ENCODE measurements at places on chromosomes 16 and 17.
A peak's percentile ranks its signal among the peaks of the same experiment; 100 is the strongest.

DNA sequence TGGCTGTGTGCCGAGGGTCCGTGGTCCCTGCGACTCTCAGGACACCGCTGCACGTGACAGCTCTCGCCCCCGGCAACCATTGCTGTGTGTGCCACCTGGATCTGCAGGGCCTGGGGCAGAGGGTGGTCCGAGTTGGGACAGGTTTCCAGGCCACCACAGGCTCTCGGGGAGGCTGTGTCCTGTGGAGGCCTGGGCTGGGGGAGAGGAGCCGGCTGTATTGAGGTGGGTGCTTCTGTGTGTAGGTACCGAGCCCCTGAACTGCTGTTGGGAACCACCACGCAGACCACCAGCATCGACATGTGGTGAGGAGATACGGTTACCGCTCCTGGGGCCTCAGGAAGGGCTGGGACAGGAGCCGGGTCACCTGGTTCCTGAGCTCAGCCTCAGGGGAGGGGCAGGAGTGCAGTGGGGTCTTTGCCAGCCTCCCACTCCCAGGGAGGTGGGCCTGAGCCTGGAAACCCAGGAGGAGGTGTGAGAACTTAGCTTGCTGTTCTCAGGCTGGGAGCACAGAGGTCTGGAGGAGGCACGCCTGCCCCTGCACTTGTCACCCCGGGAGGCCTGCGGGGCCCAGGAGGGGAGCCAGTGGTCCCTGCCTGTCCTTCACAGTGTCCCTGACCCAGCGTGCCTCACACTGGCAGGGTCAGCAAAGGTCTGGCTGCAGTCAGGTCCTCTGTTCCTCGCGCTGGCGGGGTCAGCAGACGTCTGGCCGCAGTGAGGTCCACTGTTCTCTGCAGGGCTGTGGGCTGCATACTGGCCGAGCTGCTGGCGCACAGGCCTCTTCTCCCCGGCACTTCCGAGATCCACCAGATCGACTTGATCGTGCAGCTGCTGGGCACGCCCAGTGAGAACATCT, 7.3 kb downstream of the SPATA2L start:
- peak; percentile 6 for DNase-seq

DNA sequence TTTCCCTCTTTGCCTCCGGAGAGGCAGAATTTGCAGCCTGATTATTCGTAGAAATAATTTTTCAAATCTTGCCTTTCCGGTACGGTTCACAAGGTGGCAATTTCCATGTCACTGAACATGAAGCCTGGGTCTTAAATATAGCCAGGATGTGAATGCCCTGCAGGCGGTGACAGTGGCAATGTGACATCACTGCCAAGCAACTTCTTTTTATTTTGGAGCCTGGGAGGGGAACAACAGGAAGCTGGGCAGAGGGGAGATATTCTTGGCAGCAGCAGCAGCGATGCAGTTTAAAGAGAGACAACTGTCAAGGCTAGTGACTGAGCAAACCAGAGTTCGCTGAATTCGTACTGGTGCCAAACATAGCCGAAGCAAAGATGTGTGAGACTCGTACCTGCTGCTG, 171.1 kb downstream of the SNX29 start:
- peak; percentile 11 for DNase-seq

- DNase-seq = no peak
Observed at GRCh38 chr16:28172336-28172735, 39.4 kb downstream of the XPO6 start.

DNA sequence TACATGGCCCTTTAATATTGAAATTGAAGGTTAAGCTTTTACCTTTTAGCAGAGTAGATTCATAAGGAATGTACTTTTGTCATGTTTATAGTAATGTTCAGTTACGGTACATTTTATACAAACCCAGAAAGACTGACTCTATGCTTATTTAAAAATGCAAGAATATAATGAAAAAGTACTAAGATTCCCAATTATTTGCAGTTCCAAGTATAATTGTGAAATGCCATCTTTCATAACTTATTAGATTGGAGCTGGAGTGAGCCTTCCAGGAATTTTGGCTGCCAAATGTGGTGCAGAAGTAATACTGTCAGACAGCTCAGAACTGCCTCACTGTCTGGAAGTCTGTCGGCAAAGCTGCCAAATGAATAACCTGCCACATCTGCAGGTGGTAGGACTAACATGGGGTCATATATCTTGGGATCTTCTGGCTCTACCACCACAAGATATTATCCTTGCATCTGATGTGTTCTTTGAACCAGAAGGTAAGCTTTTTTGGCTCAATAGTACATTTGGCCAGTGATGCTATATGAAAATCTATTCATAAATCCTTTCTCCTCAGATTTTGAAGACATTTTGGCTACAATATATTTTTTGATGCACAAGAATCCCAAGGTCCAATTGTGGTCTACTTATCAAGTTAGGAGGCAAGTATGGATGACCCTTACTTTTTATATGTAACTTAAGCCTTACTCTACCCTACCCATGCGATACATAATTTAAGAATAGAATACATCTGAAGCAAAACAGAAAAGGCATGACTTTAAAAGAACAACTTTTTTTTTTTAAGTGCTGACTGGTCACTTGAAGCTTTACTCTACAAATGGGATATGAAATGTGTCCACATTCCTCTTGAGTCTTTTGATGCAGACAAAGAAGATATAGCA, 4.2 kb downstream of the SRSF2 start:
- no peak for DNase-seq

- DNase-seq = no peak
Observed at GRCh38 chr16:86020971-86021370, 122.0 kb downstream of the IRF8 start.

DNA sequence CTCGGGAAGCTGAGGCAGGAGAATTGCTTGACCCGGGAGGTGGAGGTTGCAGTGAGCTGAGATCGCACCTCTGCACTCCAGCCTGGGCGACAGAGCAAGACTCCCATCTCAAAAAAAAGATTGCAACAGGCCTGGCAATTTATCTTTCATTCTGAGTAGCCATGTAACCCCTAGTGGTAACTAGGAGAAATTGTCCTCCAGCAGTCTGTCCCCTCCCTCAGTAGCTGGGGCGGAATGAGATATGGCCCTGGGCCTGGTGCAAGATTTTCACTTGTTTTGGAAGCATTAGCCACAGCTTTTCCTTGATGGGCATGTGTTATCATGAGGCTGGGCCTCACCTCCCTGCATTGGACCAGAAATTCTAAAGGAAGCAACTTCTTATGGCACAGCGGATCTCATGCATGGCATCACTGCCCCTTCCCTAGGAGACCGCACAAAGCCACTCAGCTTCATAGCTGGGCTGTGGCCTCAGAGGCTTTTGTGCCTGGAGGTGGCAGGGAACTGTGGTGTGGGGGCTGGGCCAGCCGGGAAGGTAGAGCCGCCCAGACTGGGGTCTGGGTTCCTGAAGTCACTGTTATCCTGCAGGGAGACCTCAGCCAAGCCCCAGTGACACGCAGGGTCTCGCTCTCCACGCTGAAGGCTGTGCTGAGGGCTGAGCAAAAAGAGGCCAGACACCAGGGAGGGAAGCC, 13.4 kb downstream of the NATD1 start:
- no peak for DNase-seq

DNA sequence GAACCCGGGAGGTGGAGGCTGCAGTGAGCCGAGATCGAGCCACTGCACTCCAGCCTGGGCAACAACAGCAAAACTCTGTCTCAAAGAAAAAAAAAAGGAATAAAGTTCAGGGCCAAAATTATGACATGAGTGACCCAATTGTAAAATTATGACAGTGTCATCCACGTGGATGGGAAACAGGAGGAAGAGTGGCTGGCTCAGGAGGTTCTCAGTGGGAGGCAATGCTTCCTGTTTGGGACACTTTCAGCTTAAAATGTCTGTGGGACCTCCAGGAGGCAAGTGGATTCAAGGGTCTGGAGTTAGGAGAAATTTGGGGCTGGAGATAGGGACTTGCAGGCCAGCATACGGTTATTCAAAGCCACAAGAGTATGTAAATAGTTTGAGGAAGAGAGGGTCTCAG, 8.0 kb upstream of the STX4 start:
- DNase-seq = no peak

GRCh38 chr17:50560185-50560824, at the start of gene CACNA1G:
Gene CACNA1G (plus strand): TSS chr17:50560715. CDS start chr17:50561460, 745 bp downstream.
- DNase-seq = peak; percentile 93

GRCh38 chr16:4194661-4195060, 47.2 kb downstream of the SRL start:
- no peak for DNase-seq

GRCh38 chr16:24075931-24076716, 180.0 kb upstream of the CACNG3 start:
- peak; percentile 51 for DNase-seq

GRCh38 chr17:62671553-62671952, 44.1 kb downstream of the MRC2 start:
- DNase-seq = no peak

- DNase-seq = no peak
Observed at GRCh38 chr17:49515196-49515770, 20.2 kb downstream of the NGFR start.

DNA sequence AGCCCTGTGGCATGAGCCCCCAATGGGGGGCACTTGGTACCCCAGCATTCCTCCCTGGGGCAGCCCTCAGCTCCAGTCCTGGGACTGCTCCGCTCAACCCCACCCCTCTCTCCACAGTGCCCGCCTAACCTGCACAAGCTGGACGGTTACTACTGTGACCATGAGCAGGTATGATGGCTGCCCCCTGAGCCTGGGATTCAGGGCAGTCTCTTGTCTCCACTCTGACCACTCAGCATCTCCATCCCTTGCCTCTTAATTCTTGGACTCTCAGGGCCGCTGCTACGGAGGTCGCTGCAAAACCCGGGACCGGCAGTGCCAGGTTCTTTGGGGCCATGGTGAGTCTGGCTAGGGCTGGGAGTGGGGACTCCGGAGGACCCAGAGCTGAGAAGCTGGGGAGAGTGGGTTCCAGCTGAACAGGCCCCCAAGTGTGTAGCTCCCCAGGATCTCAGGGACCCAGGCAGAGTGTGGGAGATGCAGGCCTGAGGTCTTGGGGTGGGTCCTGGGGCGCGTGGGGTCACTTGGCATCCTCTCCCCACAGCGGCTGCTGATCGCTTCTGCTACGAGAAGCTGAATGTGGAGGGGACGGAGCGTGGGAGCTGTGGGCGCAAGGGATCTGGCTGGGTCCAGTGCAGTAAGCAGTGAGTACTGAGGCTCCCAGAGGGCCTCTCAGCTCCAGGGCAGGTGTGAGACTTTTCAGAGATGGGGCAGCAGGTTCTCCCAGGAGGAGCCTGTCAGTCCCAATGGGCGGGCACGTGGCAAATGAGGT, 18.0 kb downstream of the ADAM11 start:
- no peak for DNase-seq

DNA sequence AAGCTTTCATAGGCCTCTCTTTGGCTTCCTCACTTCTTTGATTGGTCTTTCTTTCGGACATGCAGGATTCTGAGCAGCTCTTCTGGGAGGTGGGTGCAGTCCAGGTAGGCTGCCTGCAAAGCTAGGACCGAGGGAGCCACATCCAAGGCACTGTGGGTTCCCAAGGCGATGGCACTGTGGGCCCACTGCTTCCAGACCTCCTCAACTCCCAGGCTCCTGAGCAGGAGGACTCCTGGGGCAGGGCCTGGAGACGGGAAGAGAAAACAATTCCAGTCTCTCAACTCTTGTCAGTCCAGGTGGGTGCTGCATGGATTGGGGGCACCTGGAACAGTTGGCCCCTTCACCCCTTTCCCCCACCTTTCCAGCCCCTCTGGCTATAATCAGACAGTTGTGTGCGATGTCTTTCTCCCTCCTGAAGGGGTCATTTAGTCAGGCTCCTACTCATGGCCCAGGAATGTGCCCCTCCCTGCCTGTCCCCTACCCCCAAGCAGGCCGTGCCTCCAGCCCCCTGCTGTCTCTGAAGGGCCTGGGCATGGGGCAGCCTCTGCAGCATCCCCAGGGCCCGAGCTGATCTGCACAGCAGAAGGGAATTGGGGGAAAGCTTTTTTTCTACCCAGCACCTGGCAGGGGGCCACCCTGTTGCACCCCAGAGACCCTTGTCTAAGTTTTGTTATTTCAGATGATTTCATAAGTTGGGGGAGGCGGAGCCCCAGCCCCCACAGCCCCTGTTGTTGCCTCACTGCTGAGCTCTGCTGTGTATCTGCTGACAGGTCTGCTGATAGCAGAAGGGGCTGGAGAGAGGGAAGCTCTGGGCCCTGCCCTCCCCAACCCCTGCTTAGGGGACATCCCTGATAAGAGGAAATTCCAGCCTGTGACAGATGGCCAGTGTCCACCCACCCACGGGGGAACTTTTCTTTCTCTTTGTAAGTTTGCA, 330.3 kb downstream of the SEC14L1 start:
- DNase-seq = no peak

- DNase-seq = no peak
Observed at GRCh38 chr16:55275167-55275566, 48.8 kb upstream of the IRX6 start.

- no peak for DNase-seq
Observed at GRCh38 chr17:34556931-34557330, 22.5 kb upstream of the TMEM132E start.

DNA sequence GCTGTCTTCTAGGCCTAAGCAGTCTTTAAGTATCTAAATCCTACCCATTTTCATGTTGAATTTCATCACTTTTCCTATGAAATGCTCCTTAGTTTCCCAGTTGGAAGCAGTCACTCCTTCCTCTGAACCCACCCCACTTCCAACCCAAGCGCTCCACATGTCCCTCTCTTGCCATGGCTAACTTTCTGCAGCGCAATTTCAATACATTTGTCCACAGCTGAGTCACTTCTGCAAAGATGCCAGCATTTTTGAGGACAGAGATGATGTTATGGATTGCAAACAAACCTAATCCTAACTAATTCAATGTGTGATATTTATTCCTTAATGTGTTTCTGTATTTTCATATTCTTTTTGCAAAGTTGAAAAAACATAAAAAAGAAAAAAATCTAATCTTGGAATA, 71.7 kb downstream of the HLF start:
- no peak for DNase-seq

DNA sequence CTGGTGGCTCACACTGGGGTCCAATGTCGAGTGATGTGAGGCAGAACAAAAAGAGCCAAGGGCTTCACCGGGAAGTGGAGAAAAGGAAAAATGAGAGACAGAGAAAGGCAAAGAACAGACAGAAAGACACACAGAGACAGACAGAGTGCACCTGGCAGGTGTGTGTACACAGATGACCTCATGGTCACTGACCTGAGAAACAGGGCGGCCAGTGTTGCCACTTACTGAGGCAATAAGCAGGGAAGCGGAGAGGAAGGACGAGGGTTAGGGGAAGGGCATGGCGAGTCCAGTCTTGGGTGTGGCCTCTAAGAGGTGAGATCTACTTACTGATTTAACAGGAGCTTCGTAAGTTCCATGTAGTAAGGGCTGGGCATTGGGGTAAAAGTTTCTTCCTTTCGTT, 7.5 kb downstream of the GINS2 start:
- no peak for DNase-seq

GRCh38 chr16:3020247-3020603, at the start of gene TNFRSF12A:
Gene TNFRSF12A (plus strand): TSS chr16:3020368. CDS start chr16:3020398, 30 bp downstream.
- DNase-seq = peak; percentile 85

DNA sequence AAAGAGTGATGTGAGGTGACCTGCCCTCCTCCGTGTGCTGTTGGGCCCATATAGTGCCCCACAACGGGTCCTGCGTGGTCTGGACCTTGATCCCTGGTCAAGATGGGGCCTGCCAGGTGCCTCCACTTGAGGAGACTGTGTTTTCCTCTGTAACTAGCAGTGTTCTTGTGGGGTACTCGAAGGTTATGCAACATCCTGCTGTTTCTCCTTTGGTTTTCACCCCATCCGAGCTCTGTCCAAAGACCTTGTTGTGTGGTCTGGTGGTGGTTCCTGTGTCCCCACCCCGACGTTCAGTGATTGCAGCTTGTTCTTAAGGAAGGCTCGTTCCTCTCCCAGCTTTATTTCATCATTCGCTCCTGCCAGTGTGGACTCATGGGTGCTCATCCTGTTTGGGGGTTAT, 38.7 kb upstream of the ZNF750 start:
- no peak for DNase-seq
